ENCODE measurements at places on chromosomes 11 and 22.

DNA sequence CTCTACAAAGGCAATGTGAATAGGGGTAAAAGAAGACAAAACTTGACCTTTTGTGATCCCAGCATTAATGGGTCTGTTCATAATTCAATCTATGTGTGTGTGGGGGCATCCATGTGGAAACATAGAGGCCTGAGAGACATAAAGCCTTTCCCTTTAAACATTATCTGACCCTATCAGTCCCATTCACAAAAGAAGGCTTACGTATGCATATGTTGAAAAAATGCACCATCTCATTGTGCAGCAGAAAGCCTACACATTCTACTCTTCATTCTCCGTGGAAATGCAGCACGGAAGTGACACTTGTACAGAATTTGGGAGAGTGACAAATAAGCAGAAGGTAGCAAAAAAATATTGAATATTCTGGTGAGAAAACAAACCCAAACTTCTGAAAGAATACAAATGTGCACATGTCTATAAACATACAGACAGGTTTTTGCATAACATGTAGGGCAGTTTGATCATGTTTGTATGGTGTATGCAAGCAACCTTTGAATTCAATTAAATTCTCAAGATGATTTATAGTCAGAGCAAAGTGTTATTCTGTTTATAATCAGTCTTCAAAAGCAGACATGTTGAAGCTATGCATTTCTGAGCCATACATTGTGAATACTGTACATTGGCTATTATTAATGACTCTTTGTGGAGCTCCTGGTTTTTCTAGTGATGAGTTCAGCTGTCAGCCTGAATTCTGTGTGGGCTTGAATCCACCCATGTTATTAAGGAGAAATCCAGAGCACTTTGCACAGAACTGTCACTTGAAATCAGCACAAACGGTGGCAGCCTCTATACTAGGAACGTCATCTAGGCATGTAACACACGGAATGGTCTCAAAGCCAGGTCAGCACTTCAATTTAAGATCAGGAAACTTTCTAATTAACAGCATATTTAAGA is 236.8 kb downstream of the DCDC1 start:
- DNase-seq: no peak

GRCh38 chr22:25666308-25666707 is 75.7 kb upstream of the MYO18B start:
- DNase-seq: no peak

GRCh38 chr22:41915035-41915785 is at the start of gene SHISA8:
Gene SHISA8 (minus strand): TSS chr22:41915074. CDS start chr22:41914667, 407 bp downstream.
- DNase-seq: no peak

GRCh38 chr22:17607891-17608521 is 20.5 kb downstream of the ATP6V1E1 start:
- no peak for DNase-seq

GRCh38 chr11:74820763-74821162 is 72.1 kb downstream of the RNF169 start:
- DNase-seq: peak; percentile 89

- peak; percentile 79 for DNase-seq
These were observed at the start of gene BACE1 for GRCh38 chr11:117316197-117316961. Gene BACE1 (minus strand): TSS chr11:117316256. CDS start chr11:117315795, 461 bp downstream.

DNA sequence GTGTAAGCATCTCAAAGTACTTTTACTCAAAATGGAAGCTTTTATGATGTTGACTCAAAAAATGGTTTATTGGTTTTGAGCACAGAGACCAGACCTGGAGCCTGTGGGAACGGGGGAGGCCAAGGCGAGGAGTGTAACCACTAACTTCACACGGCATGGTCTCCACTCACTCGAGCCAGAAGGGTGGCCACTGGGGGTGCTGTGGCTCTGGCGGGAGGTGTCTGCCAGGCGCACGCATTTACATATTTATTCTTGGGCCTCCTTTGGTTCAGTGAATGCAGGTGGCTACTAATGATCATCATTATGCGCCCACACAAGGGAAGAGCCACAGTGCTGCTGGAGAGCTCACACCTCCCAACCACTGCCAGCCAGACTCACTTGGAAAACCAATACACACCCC is 64.6 kb downstream of the FLRT1 start:
- no peak for DNase-seq

DNA sequence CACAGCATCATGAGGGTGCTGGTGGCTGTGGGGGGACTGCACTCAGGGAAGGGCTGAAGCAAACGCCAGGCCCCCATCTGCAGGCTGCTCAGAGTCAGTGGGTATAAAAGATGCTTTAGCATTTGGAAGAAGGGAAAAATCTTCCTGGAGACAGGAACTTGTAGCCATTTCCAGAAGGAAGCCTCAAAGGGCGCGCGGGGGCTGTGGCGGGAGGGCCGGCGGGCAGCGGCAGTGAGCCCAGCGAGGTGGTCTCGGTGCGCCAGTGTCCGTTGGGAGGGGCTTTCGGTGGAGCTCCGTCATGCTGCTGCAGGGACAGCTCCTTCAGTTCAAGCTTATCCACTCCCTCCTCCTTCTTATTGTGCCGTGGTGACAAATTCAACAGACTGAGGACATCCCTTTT is 63.0 kb upstream of the PITPNB start:
- no peak for DNase-seq

DNA sequence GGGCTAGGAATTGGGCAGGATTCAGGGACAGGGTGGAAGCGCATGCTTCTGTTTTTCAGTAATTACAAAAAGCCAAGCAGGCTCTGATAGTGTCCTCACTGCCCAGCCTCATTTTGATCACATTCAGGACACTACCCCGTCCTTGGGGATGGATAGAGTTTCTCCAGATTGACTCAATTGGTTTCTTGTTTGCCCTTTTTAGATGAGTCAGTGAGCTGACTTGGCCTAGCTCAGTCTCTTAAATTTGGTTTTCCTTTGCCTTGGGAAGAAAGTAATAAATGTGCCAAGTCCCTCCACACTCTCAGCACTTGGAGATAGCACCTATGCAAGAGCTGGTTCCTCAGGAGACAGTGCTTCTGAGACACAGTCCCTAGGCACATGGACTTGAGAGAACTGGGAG is 25.5 kb downstream of the DKK3 start:
- DNase-seq: peak; percentile 42

- no peak for DNase-seq
These were observed 870 bp upstream of the CTTN start for GRCh38 chr11:70397336-70397982.

- DNase-seq: peak; percentile 30
These were observed 73.5 kb upstream of the THY1 start for GRCh38 chr11:119496469-119496868.

- DNase-seq: no peak
These were observed 123.1 kb downstream of the CD44 start for GRCh38 chr11:35262056-35262455.

DNA sequence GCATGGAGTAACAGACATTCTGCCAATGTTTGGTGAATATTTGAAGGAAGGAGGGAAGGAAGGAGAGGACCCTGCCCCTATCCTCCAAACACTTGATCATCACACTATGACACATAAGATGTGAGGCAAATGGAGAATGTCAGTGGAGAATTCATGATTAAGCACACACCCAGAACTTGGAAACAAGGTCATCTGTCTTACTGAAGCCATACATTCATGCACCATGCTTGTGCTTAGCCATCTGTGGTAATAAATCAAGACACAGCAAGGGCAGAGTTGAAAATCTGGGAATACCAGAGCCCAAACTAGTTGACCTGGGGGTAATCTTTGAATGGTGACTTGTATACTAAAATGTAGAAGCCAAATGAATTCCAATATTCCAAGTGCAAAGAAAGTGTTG is 7.9 kb upstream of the TIMP3 start:
- DNase-seq: no peak

GRCh38 chr11:72483412-72484186 is 49.3 kb upstream of the CLPB start:
- DNase-seq: peak; percentile 41

DNA sequence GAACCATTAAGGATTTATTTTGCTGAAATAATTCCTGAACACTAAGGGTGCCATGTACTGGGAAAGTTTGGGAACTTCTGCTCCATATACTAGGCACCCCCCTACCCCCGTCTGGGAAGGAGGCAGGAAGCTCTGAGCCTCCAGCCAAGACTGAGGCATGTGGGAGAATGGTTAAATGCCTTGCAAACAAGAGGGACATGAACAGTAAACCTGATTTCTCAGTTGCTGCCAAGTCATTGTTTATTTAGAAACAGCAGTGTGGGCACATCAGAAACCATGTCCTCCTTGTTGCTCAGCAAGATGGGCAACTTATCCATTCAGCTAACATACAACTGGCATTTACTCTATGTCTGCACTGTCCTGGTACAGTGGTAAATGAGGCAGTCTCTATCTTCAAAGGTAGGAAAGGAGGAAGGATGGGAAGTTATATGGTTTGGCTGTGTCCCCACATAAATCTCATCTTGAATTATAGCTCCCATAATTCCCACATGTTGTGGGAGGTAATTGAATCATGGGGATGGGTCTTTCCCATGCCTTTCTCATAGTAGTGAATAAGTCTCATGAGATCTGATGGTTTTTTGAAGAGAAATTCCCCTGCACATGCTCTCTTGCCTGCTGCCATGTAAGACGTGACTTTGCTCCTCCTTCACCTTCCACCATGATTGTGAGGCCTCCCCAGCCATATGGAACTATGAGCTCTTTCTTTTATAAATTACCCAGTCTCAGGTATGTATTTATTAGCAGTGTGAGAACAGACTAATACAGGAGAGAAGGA is 459.1 kb downstream of the MIAT start:
- no peak for DNase-seq

DNA sequence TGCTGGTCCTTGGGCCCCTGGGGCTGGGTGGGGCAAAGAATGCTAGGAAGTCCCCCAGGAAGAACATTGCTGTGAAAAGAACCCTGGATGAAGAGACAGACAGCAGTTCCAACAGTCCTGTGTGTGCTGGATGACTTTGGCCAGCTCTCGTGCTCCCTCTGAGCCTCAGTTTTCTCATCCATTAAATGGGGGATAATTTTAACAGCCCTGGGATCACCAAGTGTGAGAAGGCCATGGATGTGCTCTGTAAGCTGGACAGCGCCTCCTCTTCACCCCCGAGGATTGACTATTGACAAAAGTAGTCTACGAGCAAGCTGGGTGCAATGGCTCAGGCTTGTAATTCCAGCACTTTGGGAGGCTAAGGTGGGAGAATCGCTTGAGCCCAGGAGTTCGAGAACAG is 2.5 kb downstream of the LARGE2 start:
- DNase-seq: no peak

DNA sequence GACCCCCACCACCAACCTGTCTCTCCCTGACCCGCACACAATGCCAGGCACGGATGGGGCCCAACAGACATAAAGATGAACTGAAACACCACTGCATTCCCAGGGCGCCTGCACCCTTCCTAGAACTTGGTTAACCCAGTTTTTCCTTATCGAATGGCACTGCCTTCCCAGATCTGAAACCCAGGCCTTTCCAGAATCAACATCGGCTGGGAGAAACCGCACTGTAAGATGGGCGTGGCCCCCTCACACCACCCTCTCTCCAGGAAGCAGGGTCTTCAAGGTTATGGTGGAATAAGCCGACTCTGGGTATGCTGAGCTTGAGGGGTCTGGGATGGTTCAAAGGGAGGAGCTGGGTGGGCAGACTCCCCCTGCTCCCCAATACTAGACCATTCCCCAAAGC is 23.1 kb downstream of the LRFN4 start:
- DNase-seq: no peak

DNA sequence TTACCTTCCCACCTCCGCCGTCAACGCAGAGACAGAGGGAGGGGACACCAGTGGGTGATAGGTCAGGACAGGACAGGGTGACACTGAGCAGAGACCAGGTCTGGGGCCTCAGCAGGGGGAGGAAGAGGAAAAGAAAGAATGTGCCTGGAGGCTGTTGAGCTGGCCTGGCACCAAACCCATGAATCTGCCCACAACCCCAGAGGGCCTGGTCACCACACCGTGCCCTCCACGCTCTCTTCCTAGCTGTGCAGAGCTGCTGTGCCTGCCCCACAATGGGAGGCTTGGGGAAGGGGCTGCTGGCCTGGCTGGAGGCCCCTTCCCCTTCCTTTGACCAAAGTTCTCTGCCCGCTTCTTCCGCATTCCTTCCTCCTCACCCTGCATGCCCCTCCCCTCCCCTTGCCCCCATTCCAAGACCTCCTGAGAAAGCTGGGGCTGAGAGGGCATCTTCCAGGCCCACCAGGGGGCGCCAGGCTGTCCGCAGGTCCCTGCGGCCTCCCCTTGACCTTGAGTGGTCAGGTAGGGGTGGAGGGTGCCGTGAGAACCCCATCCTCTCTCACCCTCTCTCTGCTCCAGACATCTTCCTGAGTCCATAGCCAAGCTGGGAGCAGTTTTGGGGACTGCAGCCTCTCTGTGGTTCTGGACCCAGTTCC is 11.0 kb upstream of the CACNA1I start:
- DNase-seq: peak; percentile 27

DNA sequence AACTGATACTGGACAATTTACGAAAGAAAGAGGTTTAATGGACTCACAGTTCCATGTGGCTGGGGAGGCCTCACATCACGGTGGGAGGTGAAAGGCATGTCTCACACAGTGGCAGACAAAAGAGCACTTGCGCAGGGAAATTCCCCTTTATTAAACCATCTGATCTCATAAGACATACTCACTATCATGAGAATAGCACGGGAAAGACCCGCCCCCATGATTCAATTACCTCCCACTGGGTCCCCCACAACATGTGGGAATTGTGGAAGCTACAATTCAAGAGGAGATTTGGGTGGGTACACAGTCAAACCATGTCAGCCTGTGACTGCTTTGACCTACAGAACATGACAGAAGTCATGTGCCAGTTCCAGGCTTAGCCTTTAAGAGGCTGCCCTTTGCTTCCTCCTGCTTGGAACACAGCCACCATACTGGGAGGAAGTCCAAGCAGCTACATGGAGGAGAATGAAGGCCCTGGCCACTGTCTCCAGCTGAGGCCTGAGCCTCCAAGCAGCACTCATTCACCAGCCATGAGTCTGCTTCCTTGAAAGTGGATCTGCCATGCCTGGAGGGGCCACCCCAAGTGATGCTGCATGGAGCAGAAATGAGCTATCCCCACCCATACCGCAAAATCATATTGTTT is 10.9 kb upstream of the GAL start:
- no peak for DNase-seq

DNA sequence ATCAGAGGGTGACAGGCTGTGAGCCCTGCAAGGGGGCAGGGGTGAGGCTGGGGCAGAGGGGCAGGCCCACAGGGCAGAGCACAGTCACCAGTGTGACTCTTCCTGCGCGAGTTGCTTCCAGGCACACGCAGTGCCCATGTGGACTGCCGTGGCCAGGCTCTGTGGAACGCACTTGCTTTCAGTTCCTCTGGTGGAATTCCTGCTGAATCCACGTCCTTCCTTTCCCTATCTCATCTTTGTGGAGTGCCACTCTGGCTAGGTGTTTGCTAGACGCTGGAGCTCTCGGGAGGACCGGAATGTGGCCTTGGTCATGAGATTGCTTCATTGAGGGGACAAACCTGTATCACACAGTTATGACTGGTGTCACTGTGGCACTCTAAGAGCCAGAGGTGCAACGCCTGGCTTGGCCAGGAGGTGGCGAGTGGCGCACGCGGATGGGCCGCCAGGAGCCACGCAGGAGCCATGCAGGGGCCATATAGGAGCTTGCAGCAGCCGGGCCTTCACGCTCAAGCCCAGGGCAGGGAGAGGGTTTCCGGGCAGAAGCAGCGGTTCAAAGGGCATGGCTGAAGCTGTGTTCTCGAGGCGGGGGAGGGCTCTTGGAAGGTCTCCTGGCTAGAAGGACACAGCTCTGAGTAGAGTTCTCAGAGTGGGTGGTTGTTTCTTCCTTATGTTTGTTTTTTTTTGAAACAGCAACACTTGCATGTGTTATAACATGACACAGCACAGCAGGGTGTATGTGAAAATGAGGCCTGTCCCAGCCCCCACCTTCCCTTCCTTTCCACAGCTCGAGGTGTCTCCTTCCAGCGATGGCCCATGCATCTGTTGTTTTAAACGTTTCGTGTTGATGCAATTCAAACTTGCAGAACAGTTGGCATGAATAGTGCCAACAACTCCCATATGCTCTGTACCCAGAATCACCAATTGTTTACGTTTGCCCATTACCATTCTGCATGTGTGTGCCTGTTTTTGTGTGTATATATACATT is 36.2 kb downstream of the TBC1D22A start:
- peak; percentile 53 for DNase-seq
